ENCODE measurements at places on chromosomes 16 and 17.
A peak's percentile ranks its signal among the peaks of the same experiment; 100 is the strongest.

- DNase-seq = no peak
Measured at GRCh38 chr16:87310610-87311009, 6.6 kb downstream of the C16orf95 start.

GRCh38 chr17:3818786-3819185 lies 17.8 kb upstream of the ITGAE start:
- no peak for DNase-seq

- no peak for DNase-seq
Measured at GRCh38 chr17:83181991-83182619, 102.7 kb downstream of the METRNL start.

- DNase-seq = no peak
Measured at GRCh38 chr17:79887451-79887991, 48.3 kb upstream of the CBX4 start.

GRCh38 chr16:53503991-53504663 lies 1.1 kb upstream of the AKTIP start:
- no peak for DNase-seq

- DNase-seq = no peak
Measured at GRCh38 chr16:74500907-74501306, 79.6 kb upstream of the CLEC18B start.

GRCh38 chr17:2892305-2892971 lies 96.2 kb downstream of the RAP1GAP2 start:
- DNase-seq = peak; percentile 85

- DNase-seq = no peak
Measured at GRCh38 chr17:81008140-81008539, 16.5 kb downstream of the CHMP6 start.

DNA sequence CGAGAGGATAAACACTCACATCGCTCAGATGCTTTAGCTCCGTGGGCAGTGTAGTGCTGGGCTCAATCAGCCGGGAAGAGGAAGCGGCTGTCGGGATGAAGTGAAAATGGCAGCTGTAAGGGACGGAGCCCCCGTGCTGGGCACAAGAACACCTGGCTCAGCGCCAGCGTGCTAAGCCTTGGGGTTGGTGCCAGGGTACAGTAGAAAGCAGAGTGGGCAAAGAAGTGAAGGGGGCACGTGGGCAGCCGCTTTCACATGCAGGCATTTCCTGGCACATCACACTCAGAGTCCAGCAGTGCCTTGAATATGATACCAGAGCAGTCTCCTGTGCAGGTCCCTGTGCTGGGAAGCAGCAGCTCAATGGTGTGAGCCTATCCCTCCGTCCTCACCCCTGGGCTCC lies 51.1 kb upstream of the FOXF1 start:
- DNase-seq = no peak

- DNase-seq = no peak
Measured at GRCh38 chr17:71325117-71325516, 795.7 kb upstream of the SOX9 start.

DNA sequence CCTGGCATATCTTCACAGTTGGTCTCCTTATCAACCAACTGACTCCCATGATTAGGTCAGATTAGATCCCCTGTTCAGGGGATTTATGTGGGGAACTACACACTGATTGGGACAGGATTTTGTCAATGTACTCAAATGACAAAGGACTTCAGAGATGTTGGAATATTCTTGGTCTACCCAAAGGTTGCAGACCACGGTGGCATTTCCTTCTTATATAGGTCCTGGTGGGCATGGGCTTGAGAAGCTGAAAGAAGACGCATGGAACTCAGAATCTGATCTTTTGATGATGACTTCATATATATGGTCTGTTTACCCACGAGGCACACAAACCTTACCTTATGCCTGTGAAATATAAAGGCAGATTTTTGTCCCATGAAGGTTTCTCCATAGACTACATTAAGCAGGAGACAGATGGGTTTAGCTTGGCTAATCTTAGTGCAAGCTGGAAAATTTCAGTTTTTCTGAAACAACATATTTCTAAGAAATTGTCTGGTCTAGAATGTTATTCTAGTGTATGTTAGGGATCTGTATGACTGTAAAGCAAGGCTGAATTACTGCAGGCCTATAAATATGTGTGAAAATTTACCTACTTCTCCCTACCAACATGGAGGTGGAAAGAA lies 33.5 kb downstream of the HLF start:
- DNase-seq = no peak

DNA sequence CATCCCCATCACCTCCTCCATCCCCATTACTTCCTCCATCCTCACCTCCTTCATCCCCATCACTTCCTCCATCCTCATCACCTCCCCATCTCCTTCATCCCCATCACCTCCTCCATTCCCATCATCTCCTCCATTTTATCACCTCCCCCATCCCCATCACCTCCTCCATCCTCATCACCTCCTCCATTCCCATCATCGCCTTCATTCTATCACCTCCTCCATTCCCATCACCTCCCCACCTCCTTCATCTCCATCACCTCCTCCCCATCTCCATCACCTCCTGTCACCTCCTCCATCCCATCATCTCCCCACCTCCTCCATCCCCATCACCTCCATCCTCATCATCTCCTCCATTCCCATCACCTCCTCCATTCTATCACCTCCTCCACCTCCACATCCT lies 116.4 kb downstream of the SEC14L1 start:
- DNase-seq = no peak

DNA sequence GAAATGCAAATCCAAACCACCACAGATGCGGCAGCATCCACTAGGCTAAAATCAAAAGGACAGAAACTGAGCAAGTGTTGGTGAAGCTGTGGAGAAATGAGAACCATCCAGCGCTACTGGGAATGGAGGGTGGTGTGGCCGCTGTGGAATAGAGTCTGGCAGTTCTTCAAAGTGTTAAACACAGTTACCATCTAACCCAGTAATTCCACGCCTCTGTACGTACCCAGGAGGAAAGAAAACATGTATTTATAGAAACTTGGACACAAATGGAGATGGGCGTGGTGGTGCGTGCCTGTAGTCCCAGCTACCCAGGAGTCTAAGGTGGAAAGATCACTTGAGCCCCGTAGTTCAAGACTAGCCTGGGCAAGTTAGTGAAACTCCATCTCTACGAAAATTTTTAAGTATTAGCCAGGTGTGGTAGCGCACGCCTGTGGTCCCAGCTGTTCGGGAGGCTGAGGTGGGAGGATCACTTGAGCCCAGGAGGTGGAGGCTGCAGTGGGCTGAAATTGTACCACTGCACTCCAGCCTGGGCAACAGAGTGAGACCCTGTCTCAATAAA lies 11.6 kb downstream of the SLC25A10 start:
- no peak for DNase-seq

GRCh38 chr16:84656649-84657048 lies 8.3 kb downstream of the KLHL36 start:
- no peak for DNase-seq

GRCh38 chr16:27240948-27241531 lies 27.5 kb downstream of the NSMCE1 start:
- DNase-seq = no peak

DNA sequence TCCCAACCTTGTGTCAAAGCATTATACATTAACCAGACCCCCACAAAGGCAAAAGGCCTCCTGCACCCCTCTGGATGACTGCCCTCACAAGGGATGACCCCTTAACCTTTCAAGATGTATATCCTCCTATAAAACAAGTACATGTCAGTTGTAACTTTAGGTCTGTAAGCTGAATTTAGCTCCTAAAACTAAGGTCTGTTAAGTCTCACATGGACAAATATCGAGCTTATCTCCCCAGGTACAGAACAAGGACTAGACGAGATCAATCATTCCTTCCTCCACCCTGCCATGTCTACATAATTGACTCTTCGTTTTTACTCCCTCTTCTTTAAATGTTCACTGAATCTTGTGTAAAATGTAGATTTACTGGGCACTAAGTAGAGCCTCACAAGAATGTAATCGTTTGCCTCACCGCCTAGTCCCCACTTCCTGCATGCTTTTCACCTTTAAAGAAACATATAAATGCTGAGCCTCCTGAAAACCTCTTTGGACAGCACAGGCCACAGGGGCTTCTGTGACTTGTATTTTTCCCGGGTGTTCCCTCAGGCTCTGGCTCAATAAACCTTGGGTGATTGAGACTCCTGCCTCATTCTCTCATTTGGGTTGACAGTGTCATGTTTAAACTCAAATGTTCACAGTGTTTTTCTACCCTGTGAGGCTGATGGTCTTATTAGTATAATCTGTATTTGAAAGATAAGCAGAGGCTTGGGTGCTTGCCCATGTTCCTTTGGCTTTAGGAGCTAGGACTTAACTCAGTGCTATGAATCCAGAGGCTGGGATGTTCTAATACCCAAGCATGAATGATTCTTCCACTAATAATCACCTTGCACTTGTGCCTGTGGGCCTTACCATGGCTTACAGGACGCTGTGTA lies 37.6 kb downstream of the MMD start:
- DNase-seq = no peak

- no peak for DNase-seq
Measured at GRCh38 chr16:4694642-4695451, 1.5 kb downstream of the NUDT16L1 start.

- no peak for DNase-seq
Measured at GRCh38 chr17:39306509-39307212, 80.9 kb upstream of the STAC2 start.

DNA sequence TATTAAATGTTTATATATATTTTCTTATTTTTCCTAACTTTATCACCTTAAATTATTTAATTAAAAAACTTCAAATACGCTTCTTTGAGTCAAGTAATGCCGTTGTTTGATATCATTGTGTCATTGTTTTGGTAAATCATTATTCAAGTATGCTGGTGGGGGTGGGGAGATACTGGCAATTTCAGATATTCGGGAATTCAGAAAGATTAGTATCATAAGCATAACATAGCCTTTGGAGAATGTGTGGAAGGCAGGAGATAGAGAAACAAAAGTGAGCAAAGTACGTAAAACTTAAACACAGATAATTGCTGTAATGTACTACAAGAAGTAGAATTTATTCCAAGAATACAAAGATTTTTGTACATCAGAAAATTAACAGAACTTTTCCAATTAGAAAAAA lies 49.8 kb downstream of the TANC2 start:
- DNase-seq = no peak

DNA sequence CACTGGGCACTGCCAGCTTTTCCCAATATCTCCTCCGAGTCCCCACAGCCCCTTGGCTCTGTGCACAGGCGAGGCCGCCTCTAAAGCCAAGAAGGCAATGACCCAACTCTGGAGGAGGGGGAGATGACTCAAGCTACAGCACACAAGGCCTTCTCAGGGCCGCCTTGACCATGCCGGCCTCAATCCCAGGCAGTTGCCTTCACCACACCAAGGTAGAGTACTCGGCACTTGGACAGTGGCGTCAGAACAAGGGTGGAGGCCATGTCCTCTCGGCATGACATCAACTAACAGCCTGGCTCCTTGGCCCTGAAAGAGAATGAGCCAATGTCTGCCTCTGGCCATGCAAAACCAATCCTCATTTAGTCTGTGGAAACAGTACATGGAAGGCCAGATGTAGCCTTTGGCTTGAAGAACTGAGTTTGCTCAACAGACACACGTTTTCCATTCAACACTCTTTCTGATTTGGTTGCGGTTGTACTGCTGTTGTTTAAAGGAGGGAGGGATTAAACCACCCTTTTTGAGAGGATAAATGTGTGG lies 139.6 kb downstream of the XYLT1 start:
- DNase-seq = no peak

GRCh38 chr16:78485188-78485916 lies 385.9 kb downstream of the WWOX start:
- DNase-seq = no peak

GRCh38 chr16:716200-716568 lies 1.3 kb downstream of the METRN start:
- no peak for DNase-seq

DNA sequence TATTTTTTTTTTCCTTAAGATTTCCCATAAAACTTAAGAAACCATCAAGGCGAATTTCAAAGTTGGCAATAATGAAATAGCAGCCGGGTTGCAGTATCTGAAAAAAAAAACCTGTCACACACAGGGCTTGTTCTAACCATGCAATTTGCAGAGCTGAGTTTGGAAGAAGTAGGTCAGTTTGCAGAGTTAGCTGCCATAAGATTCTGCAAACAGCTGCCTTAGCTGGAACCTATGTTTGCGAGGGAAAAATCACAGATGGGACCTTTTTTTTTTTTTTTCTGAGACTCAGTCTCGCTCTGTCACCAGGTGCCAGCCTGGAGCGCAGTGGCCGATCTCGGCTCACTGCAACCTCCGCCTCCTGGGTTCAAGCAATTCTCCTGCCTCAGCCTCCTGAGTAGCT lies 98.5 kb upstream of the HS3ST4 start:
- DNase-seq = no peak

DNA sequence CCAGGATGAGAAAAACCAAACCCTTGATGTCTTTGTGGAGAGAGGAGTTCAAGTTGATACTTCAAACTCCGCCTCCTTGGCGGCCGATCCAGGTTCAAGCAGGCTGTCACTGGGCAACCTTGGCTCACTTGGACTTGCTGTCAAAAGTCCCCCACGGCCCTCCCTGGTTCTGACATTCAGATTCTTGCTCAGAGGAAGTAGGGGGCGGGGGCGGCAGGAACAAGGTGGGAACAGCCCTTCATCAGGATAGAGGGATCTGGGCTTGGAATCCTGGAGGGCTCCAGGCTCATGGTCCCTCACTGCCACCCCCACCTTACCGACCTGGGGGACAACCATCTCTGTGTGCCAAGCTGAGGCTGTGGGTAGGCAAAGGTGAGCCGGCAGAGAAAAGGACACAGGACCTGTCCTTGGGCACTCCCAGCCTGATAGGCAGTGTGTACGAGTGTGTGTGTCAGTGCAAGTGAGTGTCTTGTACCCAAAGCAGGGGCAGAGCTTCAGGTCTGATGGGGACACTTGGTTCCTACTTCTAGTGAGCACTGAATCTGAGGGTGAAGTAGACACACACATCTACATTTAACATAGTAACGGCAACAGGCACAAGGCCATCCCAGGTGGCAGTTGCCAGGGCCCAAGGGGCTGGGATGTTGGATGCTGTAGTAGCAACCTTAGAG lies 6.6 kb upstream of the TSPOAP1 start:
- DNase-seq = no peak

DNA sequence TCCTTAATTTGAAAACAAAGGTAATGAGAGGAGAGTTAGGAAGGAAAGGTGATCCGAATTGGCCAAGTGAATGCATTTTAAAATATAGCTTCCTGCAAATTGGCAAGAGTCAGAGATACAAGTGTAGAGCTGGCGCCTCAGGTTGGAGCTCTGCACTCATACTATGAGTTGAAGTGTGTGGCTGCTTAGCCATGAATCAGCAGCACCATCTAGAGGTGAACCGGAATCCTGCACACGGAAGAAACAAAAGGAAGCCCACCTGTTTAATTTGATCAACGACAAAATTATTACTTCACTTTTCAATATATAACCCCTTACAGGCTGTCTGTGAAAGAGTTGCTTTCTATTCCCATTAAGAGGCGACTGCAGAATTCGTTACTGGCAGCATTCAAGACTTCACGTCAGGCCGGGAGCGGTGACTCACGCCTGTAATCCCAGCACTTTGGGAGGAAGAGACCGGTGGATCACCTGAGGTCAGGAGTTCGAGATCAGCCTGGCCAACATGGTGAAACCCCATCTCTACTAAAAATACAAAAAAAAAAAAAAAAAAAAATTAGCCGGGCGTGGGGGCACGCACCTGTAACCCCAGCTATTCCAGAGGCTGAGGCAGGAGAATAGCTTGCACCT lies 1253.7 kb upstream of the CDH8 start:
- no peak for DNase-seq

GRCh38 chr17:57405491-57406072 lies 149.3 kb downstream of the MSI2 start:
- no peak for DNase-seq
